Ascending aorta (tissue), 2 donors: ENCODE measurements at places on chromosomes 7 and 10.

DNA sequence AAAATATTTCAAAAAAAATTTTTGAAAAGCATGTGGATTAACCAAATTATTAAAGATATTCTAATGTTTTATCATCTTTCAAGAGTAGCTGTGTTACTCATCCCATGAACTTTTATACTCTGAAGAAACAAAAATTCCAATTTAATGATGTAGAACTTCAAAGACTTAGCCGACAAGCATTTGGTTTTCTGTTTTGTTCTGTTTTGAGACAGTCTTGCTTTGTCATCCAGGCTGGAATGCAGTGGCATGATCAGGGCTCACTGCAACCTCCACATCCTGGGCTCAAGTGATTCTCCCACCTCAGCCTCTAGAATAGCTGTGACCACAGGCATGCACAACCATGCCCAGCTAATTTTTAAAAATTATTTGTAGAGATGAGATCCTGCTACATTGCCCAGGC lies 17.8 kb upstream of the LCOR start:
- no peak for DNase-seq

DNA sequence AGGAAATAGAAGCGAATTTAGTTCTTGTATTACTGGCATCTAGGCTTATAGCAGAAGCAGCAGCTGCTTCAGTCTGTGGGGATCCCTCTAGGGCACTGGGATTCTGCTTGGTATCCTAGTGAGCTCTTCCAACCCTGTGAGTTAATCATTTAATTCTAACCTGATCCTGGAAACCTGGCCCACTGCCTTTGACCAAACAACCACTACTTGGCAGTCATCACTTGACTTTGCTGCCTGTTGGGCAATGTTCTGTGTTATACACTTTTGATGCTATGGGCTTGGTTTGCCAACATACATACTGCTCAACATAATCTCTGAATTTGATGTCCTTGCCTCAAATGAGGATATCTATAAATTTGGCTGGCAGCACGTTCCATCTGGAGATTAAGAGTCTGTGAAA lies 813.4 kb downstream of the ANKRD7 start:
- no peak for DNase-seq

DNA sequence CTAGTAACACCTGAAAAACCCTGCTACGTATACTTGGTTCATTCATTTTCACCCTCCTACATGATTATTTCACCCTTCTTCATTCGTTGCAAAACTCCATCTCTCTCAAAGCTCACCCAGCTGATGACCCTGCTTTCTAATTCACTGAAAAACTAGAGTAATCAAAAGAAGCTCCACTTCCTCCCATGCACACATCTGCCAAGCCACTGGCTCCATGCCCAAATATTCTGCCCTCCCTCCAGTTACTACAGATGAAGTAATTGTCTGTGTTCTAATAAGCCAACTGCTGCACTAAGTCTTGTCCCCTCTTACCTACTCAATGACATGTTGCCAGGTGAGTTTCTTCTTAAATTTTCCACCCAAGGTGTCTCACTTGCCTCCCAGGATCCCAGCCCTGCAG lies 96.9 kb upstream of the CCDC71L start:
- no peak for DNase-seq

DNA sequence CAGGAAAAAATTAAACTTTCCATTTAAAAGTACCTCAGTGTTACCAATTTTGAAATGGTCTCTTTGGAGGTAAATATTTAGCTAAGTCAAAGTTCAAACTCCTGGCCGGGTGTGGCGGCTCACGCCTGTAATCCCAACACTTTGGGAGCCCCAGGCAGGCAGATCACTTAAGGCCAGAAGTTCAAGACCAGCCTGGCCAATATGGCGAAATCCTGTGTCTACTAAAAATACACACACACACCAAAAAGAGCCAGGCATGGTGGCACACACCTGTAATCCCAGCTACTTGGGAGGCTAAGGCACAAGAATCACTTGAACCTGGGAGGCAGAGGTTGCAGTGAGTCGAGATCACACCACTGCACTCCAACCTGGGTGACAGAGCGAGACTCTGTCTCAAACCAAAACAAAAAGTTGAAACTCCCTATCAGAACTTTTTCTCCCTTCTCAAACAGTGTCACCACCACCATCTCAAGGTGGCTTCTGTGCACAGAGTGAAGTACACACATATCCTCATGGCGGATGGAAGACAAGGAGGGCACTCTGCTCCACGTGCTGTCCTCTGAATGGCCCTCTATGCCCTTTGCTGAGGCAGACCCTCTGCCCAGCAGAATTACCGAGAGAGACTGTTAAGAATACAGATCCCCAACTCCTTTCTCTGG lies 11.7 kb upstream of the PIK3CG start:
- no peak for DNase-seq

- DNase-seq: no peak
Observed at GRCh38 chr10:128537834-128538330, 411.7 kb upstream of the MKI67 start.

GRCh38 chr10:112954974-112955581 lies 5.0 kb downstream of the TCF7L2 start:
- DNase-seq: no peak

- DNase-seq: no peak
Observed at GRCh38 chr7:17548014-17548653, 249.7 kb downstream of the AHR start.

DNA sequence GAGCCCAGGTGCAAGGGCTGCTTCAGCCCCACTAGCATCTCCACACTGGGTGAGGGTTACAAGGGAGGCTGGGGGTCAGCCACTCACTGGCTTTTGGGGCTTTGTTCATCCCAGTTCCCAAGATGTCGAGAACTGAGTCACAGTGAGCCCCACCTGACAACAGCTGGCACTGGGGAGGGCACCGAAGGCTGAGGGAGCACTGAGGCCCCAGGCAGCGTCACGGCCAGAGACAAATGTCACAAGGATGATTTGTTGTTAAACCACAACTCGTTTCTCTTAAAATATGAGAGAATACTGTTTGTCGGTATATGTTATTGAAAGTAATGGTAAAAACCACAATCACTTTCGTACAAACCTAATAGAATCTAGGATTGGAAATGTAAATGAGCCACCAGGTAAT lies 219.9 kb downstream of the CELF2 start:
- no peak for DNase-seq

- no peak for DNase-seq
Observed at GRCh38 chr10:43482319-43483078, 45.6 kb downstream of the ZNF487 start.

- DNase-seq: no peak
Observed at GRCh38 chr7:138982204-138982623, 1.0 kb upstream of the KIAA1549 start.

DNA sequence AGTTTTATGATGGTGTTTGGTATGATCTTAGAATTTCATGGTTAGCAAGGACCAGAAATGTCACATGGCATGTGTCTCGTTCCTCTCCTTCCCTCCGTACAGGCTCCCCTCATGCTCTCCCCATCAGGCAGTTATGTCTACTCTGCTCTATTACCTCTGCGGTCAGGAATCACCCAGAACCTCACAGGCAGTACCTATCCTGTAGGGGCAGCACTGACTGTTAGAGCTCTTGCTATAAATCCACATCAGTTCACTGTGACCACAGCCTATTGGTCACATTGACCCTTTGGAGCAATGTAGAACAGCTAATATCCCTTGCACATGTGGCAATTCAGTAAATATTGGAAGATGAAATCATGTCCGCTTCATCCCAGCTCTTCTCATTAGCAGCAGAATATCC lies 151.8 kb downstream of the WNT2 start:
- no peak for DNase-seq

DNA sequence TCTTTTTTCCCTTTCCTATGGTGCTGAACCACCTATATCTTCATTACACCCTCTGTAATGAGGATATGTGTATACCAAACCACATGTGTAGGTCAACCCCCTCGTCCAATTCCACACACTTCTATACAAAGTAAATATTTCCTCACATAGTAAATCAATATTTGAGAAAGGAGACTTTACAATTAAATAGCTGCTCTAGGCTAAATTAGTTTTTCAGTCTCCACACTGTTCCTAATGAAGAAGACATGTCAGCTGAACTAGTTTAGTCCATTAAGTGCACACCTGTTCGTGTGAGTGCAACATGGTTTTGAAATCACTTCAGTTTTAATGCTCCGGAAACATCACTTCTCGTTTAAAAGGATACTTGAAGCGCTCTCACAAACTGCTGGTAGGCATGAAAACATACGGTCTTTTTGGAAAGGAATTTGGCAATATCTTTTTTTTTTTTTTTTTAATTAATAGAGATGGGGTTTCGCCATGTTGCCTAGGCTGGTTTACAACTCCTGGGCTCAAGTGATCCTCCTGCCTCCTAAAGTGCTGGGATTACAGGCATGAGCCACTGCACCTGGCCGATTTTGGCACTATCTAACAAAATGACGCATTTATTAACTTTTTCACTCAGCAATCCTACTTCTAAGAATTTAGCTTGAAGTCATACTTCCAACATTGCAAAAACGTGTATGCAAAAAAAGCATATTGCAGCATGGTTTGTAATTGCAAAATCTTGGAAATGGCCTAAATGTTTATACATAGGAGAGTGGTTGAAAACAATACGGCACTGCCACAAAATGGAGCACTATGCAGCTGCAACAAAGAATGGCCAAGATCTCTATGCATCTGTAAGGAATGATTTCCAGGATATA lies 2.1 kb upstream of the XRCC2 start:
- DNase-seq: no peak

DNA sequence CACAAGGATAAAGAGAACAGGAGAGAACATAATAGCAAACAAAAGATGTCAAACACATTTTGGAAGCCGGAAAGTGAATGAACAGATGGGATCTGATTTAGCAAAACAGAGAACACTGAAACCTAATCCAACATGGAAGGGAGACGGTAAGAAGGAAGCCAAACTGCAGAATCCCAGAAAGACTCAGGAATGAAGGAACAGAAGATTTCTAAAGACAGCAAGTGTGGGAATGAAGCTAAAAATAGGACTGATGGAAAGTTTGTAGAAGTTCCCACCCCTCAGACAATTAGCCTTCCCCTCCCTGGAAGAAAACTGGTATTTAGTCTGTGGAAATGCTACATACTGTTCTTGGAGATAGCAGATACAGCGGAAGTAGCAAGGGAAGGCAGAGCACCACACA lies 40.8 kb downstream of the SLC16A12 start:
- DNase-seq: no peak

DNA sequence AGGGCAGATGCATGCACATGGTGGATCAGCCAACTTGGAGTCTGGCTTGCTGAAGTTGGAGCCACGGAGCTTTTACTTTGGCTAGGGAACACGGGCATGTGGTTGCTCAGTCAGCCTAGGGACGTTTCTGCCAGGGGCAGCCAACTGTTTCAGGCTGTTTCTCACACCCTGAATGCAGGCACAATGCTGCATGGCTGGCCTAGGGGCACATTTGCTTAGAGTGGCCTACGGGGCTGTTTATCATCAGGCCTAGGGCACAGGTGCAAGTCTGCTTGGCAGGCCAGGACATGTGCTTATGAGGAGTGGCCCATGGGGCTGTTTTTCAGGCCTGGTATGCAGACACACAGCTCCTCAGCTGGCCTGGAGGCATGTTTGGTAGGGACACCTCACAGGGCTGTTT lies 107.4 kb downstream of the GSAP start:
- DNase-seq: no peak

DNA sequence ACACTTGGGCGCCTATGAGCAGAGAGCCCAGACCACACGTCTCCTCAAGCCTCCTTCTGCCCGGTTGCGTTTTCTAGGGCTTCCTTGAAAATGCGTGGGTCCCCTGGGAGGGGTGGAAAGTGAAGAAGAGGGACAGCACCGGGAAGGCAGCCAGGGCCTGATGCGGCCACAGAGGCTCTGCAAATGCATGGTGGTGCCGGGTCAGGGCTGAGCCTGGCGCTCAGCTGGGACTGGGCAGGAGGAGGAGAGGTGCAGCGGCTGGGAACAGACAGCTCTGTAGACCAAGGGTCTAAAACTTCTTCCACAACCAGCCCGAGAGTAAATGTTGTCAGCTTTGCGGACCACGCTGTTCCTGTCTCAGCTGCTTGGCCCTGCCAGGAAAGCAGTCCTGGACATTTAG lies 1.6 kb downstream of the DPYSL4 start:
- DNase-seq: no peak

- peak; percentile 67 for DNase-seq
Observed at GRCh38 chr10:121216721-121217181, 365.6 kb downstream of the WDR11 start.

DNA sequence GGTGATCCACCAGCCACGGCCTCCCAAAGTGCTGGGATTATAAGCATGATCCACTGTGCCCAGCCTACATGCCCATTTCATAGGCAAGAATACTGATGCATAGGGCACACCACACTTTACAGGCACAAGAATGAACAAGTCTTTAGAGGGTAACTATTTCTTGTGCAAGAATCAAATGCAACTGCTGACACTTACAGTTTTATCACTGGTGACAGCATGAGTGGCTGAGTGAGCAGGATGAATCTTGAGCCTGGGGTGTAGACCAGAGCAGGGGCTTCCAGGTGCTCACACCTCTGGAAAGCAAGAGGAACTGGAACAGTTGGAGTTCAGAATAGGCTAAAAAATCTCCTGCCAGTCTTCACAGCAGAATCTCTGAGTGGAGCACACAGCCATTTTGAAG lies 287.5 kb downstream of the KCNMA1 start:
- no peak for DNase-seq
